ENCODE measurements at places on chromosomes 4 and X. TPM values are rescaled to one million over a fixed set of nuclear protein-coding genes. Genes with fewer than 3 reads are reported as not detected.

SSX4 gene
- total RNA-seq, result not detected

PTTG2 gene
- total RNA-seq, result not detected

CACNA1F gene
- total RNA-seq, result not detected

SYTL4 gene
- 5.5 TPM for total RNA-seq

IL3RA gene
- total RNA-seq, result 0.09 TPM

PNMA6F gene
- total RNA-seq, result not detected

PLAC8 gene
- under 0.01 TPM for total RNA-seq

GC gene
- not detected for total RNA-seq

Data from smooth muscle cell of bladder (primary cell).